ENCODE measurements at places on chromosomes 7 and 10. TPM values are rescaled to one million over a fixed set of nuclear protein-coding genes. Genes with fewer than 3 reads are reported as not detected.

The PSPH gene
- 89.5 TPM for total RNA-seq

The ELN gene
- not detected for total RNA-seq

The TFPI2 gene
- 86.1 TPM for total RNA-seq

The CHAT gene
- total RNA-seq: not detected

- peak overlapping the region; percentile 86 for H3K27ac ChIP-seq
- DNase-seq: peak; percentile 47
- H3K4me1 ChIP-seq: peaks cover 58% of the 10 kb centered on the region
- H3K27me3 ChIP-seq: no peaks in the 10 kb centered on the region
- peak overlapping the region; percentile 21 for H3K4me3 ChIP-seq
Measured at GRCh38 chr7:24907311-24907886, 72.6 kb downstream of the OSBPL3 start.

GRCh38 chr7:47188653-47189315, 393.1 kb downstream of the TNS3 start:
- H3K27me3 ChIP-seq: peaks cover 39% of the 10 kb centered on the region
- H3K27ac ChIP-seq: no peak overlapping the region
- DNase-seq: no peak
- no peaks in the 10 kb centered on the region for H3K4me1 ChIP-seq

GRCh38 chr10:78433076-78433595, 399.5 kb downstream of the RPS24 start:
- no peak overlapping the region for H3K4me3 ChIP-seq
- H3K36me3 ChIP-seq: no peaks in the 10 kb centered on the region
- H3K4me1 ChIP-seq: 0 out of 2 replicates have a peak, but pooled peaks cover 4% of the 10 kb centered on the region
- DNase-seq: no peak
- H3K27ac ChIP-seq: no peak overlapping the region
- peaks cover 18% of the 10 kb centered on the region for H3K27me3 ChIP-seq

DNA sequence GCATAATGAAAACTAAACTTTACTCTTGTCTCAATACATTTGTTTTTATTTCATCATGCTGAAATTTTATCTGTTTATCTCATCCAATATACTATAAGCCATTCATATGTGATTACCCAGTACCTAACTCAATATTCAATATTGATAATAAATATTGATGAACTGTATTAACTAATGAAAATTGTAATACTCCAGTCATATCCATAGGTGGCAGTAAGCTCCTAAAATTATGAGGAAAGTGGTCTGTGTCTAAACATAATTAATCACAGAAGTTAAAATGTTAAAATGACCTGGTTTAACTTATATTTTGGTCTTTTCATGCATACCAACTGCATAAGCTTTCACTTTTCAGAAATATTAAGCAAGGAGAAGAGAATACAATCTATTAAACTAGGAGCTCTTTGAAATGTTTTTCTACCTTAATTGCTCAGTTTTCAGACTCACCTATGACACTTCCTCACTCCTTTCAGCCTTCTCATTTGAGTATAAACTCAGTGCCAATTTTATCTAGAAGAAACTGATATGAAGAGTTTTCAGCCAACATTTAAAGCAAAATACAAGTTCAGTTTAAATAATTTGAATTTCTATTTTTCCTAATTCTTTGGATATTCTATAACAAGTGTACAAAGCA, 30.5 kb upstream of the VWDE start:
- DNase-seq: no peak
- no peaks in the 10 kb centered on the region for H3K27me3 ChIP-seq
- no peaks in the 10 kb centered on the region for H3K36me3 ChIP-seq
- no peak overlapping the region for H3K4me3 ChIP-seq
- H3K4me1 ChIP-seq: no peaks in the 10 kb centered on the region

DNA sequence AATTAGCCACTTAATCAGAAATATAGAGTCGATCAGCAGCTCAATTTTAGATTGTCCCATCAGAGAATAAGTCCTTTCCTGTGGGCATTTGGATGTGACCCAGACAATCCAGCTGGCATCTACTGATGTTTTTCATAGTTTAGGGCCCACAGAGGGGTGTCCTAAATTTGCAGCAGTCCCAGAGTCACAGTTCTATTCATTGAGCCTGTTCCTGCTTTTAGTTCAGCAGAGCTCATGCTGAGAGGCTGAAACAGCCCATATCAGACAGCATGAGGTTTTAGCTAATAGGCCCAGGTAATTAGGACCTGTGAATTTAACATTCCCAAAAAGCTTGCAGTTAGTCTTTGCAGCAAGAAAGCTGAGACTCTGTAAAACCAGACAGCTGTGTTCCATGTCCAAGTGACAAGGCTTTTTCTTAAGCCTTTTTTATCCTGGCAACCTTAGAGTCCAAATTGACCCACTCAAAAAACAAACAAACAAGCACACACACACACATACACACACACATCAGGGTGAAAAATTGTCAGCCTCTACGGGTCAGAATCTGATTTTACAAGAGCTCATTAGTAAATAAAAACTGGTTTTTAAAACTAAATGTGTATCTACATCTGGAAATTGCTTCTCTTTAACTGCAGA, 33.7 kb downstream of the ANKIB1 start:
- no peaks in the 10 kb centered on the region for H3K27me3 ChIP-seq
- no peak for DNase-seq

GRCh38 chr10:24425151-24425550, 216.2 kb downstream of the KIAA1217 start:
- no peaks in the 10 kb centered on the region for H3K36me3 ChIP-seq
- H3K4me3 ChIP-seq: no peak overlapping the region
- no peaks in the 10 kb centered on the region for H3K27me3 ChIP-seq
- H3K27ac ChIP-seq: no peak overlapping the region

GRCh38 chr10:79392020-79392398, 44.7 kb downstream of the PPIF start:
- DNase-seq: no peak
- no peak overlapping the region for H3K4me3 ChIP-seq
- H3K4me1 ChIP-seq: no peaks in the 10 kb centered on the region
- H3K27me3 ChIP-seq: no peaks in the 10 kb centered on the region
- no peak overlapping the region for H3K27ac ChIP-seq

DNA sequence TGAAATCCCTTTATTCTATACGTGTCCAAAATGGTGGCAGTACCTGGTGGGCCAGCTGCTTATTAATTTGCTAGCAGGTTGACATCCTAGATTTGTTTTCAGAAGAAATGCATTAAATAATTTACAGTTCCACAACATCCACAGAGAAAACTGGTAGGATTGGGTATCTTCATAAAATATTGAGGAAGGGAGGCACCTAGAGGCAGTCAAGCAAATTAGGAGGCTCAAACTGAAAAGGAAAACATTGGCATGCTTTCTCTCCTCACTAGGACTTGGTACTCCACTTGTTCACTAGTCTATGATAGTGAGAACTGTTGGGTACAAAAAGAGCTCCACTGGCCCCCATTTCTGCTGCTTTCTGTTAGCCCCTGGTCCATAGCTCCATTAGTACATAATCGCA, 18.3 kb upstream of the LRGUK start:
- no peaks in the 10 kb centered on the region for H3K27me3 ChIP-seq
- no peaks in the 10 kb centered on the region for H3K36me3 ChIP-seq
- H3K4me1 ChIP-seq: no peaks in the 10 kb centered on the region
- no peak for DNase-seq
- no peak overlapping the region for H3K27ac ChIP-seq

DNA sequence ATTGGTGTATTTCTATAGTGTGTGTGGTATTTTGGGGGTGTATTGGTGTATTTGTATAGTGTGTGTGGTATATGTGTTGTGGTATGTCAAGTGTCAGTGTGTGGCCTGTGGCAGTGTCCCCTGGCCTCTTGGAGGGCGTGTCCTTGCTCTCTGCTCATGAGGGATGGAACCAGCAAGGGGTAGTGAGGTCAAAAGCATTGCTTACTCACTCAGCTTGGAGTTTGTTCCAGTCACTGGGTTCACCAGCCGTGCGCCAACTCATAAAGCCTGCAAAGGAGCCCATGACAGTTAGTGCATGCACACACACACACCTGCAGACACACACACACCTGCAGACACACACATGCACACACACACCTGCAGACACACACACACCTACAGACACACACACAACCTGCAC, 4.3 kb upstream of the TRPV6 start:
- no peak overlapping the region for H3K4me3 ChIP-seq
- H3K27ac ChIP-seq: no peak overlapping the region
- H3K4me1 ChIP-seq: peaks cover 40% of the 10 kb centered on the region
- H3K27me3 ChIP-seq: no peaks in the 10 kb centered on the region
- DNase-seq: no peak

DNA sequence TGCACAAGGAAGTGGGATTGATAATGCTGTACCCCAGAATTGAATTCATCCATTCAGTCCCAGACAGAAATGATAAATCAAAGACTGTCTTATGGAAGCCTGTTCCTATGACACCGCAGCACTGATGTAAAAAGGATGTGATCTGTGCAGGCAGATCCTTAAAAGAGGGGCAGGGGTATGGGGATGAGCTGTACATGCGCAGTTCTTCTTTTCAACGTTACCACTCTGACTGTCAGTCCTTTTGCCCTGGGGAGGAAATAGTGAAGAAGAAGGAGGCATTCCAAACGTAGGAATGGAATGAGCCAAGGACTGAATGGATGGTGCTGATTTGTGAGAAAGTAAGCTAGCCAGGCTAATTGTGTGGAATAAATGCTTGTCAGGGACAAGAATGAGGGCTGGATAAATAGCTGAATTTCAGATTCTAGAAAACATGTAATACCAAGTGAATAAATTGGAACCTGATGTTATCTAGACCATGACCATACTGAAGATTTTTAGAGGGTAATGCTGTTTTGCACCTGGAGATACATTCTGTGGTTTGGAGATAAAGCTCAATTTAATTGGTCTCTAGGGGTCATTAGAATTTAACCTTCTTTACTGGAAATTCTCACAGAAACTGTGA, 509.3 kb downstream of the SORCS3 start:
- H3K36me3 ChIP-seq: no peaks in the 10 kb centered on the region
- H3K4me1 ChIP-seq: no peaks in the 10 kb centered on the region
- H3K4me3 ChIP-seq: no peak overlapping the region
- H3K27me3 ChIP-seq: no peaks in the 10 kb centered on the region
- H3K27ac ChIP-seq: no peak overlapping the region

- H3K27me3 ChIP-seq: no peaks in the 10 kb centered on the region
- DNase-seq: no peak
- no peak overlapping the region for H3K27ac ChIP-seq
- no peaks in the 10 kb centered on the region for H3K36me3 ChIP-seq
- peaks cover 27% of the 10 kb centered on the region for H3K4me1 ChIP-seq
- H3K4me3 ChIP-seq: no peak overlapping the region
Measured at GRCh38 chr7:41010418-41010817, 692.5 kb downstream of the INHBA start.
